ENCODE measurements at places on chromosomes 16 and 17.

GRCh38 chr16:20870122-20870820, 29.9 kb downstream of the DCUN1D3 start:
- DNase-seq = no peak

GRCh38 chr17:63997341-63998048, 656 bp upstream of the PRR29 start:
- no peak for DNase-seq

GRCh38 chr17:36494674-36495073, 8.2 kb downstream of the ZNHIT3 start:
- no peak for DNase-seq

DNA sequence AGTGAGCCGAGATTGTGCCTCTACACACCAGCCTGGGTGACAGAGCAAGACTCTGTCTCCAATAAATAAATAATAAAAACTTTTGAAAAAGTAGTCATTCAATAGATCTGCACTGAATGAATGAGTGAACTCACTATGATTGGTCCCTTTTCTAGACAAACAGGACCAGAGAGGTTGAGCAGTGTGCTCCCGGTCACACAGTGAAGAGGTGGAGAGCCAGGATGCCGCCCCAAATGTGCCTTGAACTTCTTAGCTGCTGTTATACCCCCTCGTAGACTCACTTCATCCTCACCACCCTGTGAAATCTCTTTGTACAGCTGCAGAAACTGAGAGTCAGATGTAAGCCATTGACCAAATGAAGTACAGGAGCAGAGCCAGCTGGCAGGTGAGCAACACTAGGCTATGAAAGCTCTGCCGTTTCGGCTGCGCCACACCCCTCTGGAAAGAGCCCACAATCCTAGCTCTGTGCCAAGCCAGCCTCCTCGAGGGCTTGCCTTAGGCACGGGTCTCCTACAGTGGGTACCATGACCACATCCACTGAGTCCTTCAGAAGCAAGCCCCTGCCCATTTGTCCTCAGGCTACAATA, 7.8 kb upstream of the KIAA0513 start:
- DNase-seq = no peak

DNA sequence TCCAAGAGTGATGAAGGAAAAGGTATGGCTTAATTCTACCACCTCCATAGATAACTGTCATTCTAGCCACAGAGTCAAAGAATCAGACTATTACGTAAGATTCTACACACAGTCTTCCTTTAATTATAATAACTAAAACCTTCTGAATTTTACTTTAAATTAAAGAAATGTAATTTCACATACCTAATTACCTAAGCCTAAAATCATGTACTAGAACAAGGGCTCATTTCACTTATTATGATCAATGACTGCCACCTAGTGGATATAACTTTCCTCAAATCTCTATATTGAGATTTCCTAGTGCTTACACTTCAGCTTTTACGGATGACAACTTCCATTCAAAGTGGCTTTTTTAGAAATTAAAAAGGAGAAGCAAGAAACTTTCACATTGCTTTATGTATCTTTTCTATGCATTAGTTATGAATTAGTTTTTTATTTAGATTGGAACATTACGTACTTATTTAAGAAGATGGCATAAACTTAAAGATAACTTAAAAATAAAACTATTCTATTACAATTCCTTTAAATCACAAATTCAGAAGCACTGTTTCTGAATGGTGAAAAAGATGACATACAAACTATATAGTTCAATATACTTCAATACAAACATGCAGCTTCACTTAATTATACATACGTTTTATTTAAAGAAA, 18.2 kb upstream of the ABCA10 start:
- peak; percentile 89 for DNase-seq

GRCh38 chr17:32747856-32748255, 129.1 kb downstream of the MYO1D start:
- DNase-seq = no peak

DNA sequence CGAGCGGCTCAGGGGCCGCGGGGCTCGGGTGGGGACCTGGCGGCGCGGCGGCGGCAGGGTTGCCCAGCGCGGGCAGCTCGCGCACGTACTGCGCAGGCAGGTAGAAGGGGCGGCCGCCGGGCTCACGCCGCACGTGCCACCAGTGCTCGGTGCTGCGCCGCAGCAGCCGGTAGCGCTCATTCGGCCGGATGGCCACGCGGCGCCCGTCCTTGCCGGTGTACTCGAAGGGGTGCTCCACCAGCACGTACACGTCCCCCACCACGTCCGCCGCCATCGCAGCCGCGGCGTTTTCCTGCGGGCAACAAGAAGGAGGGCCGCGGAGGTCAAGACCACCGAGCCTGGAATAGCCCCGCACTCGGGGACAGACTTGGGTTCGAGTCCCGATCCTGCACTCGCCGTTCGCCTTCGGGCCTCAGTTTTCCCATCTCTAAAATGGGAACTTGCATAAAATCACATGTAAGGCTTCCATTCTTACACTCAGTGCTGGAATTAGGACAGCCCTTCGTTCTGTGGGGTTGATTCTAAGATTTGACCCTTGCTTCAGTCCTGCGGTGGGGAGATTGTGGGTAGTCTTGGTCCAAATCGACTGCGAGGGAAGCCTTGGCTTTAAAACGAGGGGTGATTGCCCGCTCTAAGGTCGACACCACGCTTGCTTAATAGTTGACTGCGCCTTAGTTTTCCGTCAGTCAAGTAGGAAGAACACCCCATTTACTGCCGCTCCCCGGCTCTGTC, 2.5 kb downstream of the ARHGAP27 start:
- no peak for DNase-seq

GRCh38 chr16:67865318-67865717, 7.5 kb upstream of the EDC4 start:
- peak; percentile 80 for DNase-seq
